A549 treated with dexamethasone at 1 μM for 4 hours (cell line): ENCODE measurements at places on chromosomes 6 and 20. TPM values are rescaled to one million over a fixed set of nuclear protein-coding genes. Genes with fewer than 3 reads are reported as not detected.

The OR10C1 gene
- total RNA-seq: not detected in 5 replicates

The MSH5 gene
- total RNA-seq: 8.4 to 14.3 TPM (median 14.1 TPM) in 5 replicates

The SLC17A9 gene
- total RNA-seq: 0.04 to 0.18 TPM (median 0.08 TPM) in 5 replicates

The NFS1 gene
- 28.7 to 39.6 TPM (median 37.3 TPM) in 5 replicates for total RNA-seq

The RAET1G gene
- total RNA-seq: 5.9 to 10.5 TPM (median 8.0 TPM) in 5 replicates

The STX7 gene
- total RNA-seq: 20.6 to 26.0 TPM (median 24.4 TPM) in 5 replicates

The ALDH8A1 gene
- 0.06 to 0.22 TPM (median 0.15 TPM) in 5 replicates for total RNA-seq

The SEC23B gene
- 50.9 to 60.7 TPM (median 57.6 TPM) in 5 replicates for total RNA-seq
